ENCODE measurements at places on chromosomes 6 and 20.

GRCh38 chr6:38095054-38095453, 275.5 kb downstream of the ZFAND3 start:
- no peaks in the 10 kb centered on the region for H3K27me3 ChIP-seq
- H3K4me3 ChIP-seq: no peak overlapping the region
- no peak overlapping the region for H3K27ac ChIP-seq
- H3K36me3 ChIP-seq: no peaks in the 10 kb centered on the region

- no peaks in the 10 kb centered on the region for H3K36me3 ChIP-seq
- H3K4me1 ChIP-seq: no peaks in the 10 kb centered on the region
- DNase-seq: no peak
- no peak overlapping the region for H3K4me3 ChIP-seq
Measured at GRCh38 chr6:5855787-5856470, 150.8 kb downstream of the NRN1 start.

GRCh38 chr20:51381557-51381956, 161.0 kb downstream of the NFATC2 start:
- no peak for DNase-seq
- H3K4me1 ChIP-seq: no peaks in the 10 kb centered on the region
- H3K27me3 ChIP-seq: no peaks in the 10 kb centered on the region
- no peak overlapping the region for H3K4me3 ChIP-seq
- H3K36me3 ChIP-seq: no peaks in the 10 kb centered on the region
- no peak overlapping the region for H3K27ac ChIP-seq

DNA sequence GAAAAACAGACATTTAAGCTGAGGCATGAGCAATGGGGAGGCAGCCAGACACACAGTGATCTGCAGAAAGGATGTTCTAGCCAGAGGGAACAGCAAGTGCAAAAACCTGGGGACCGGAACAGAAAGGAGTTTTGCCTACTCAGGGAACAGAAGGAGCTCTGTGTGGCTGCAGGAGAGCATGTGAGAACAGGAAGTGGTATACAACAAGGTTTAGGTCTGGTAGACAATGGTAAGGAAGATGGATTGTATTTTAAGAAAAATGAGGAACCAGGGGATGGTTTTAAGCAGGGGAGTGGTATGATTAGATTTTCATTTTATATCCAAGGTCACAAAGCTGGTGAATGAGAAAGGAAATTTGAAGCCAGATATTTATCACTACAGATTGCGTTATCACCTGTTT, 157.5 kb downstream of the UNC5CL start:
- no peaks in the 10 kb centered on the region for H3K36me3 ChIP-seq
- no peak overlapping the region for H3K27ac ChIP-seq
- no peaks in the 10 kb centered on the region for H3K4me1 ChIP-seq

- no peaks in the 10 kb centered on the region for H3K27me3 ChIP-seq
- peak overlapping the region; percentile 58 for H3K27ac ChIP-seq
- H3K4me1 ChIP-seq: peaks cover 7% of the 10 kb centered on the region
- DNase-seq: no peak
- H3K36me3 ChIP-seq: no peaks in the 10 kb centered on the region
Measured at GRCh38 chr6:45952168-45952529, 63.5 kb downstream of the CLIC5 start.

DNA sequence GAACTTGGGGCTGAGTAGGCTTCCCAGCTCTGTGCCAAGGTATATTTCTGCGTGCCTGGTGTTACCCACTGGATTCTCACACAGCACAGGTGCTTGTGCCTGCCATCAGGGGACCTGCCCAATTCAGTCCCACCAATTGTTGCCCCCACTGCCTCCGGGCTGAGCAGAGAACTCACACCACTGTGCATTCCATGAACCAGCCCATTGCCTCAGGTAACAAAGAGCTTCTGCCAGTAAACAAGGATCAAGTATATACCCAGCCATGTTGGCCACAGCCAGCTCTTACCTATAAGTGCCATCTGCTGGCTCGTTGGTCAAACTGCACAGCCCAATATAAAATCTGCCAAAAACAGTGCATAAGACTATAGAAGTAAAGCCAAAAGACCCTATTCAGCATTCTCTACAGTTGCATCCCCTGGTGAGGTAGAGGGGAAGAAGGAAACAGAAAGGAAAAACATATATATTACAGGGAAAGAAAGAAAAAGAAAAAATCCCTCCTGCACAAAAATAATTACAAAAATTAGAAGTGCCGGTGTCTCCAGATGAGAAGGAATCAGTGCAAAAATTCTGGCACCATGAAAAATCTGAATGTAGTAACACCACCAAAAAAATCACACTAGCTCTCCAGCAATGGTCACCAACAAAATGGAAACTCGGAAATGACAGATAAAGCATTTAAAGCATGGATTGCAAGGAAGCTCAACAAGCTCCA, 241.4 kb downstream of the IBTK start:
- peak; percentile 4 for DNase-seq
- no peak overlapping the region for H3K27ac ChIP-seq
- H3K36me3 ChIP-seq: no peaks in the 10 kb centered on the region
- H3K27me3 ChIP-seq: no peaks in the 10 kb centered on the region

- DNase-seq: no peak
- H3K36me3 ChIP-seq: no peaks in the 10 kb centered on the region
- H3K4me1 ChIP-seq: no peaks in the 10 kb centered on the region
- no peak overlapping the region for H3K4me3 ChIP-seq
- H3K27me3 ChIP-seq: no peaks in the 10 kb centered on the region
Measured at GRCh38 chr20:20412750-20413149, 44.8 kb downstream of the INSM1 start.

- no peak overlapping the region for H3K4me3 ChIP-seq
- no peak for DNase-seq
- H3K36me3 ChIP-seq: peaks cover 9% of the 10 kb centered on the region
- H3K27ac ChIP-seq: no peak overlapping the region
- H3K4me1 ChIP-seq: peaks cover 9% of the 10 kb centered on the region
Measured at GRCh38 chr6:24401458-24401857, 1.3 kb upstream of the MRS2 start.

GRCh38 chr6:7185561-7185960, 77.8 kb downstream of the RREB1 start:
- H3K27ac ChIP-seq: no peak overlapping the region
- H3K36me3 ChIP-seq: peaks cover 45% of the 10 kb centered on the region
- no peaks in the 10 kb centered on the region for H3K27me3 ChIP-seq
- no peak for DNase-seq

GRCh38 chr6:99560668-99561067, 7.8 kb downstream of the CCNC start:
- H3K4me3 ChIP-seq: no peak overlapping the region
- H3K4me1 ChIP-seq: peaks cover 5% of the 10 kb centered on the region
- no peaks in the 10 kb centered on the region for H3K27me3 ChIP-seq
- H3K36me3 ChIP-seq: peaks cover 11% of the 10 kb centered on the region
- no peak for DNase-seq
